ENCODE measurements at places on chromosomes 2 and 18.

DNA sequence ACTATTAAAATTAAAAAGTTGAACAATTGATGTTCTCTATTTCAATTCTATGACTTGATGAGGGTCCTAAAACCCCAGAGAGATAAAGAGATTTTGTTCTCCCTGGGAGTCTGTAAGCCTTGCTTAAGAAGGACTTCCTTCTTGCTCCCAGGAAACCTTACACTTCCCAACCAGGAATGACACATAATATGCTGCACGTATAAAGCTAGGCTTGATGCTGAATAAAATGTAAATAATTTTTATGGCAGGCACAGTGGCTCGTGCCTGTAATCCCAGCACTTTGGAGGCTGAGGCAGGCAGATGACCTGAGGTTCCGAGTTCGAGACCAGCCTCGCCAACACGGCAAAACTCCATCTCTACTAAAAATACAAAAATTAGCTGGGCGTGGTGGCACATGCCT lies 27.8 kb downstream of the SPIRE1 start:
- no peak for DNase-seq

GRCh38 chr18:79875531-79875919 lies 75.9 kb downstream of the SLC66A2 start:
- DNase-seq = no peak

DNA sequence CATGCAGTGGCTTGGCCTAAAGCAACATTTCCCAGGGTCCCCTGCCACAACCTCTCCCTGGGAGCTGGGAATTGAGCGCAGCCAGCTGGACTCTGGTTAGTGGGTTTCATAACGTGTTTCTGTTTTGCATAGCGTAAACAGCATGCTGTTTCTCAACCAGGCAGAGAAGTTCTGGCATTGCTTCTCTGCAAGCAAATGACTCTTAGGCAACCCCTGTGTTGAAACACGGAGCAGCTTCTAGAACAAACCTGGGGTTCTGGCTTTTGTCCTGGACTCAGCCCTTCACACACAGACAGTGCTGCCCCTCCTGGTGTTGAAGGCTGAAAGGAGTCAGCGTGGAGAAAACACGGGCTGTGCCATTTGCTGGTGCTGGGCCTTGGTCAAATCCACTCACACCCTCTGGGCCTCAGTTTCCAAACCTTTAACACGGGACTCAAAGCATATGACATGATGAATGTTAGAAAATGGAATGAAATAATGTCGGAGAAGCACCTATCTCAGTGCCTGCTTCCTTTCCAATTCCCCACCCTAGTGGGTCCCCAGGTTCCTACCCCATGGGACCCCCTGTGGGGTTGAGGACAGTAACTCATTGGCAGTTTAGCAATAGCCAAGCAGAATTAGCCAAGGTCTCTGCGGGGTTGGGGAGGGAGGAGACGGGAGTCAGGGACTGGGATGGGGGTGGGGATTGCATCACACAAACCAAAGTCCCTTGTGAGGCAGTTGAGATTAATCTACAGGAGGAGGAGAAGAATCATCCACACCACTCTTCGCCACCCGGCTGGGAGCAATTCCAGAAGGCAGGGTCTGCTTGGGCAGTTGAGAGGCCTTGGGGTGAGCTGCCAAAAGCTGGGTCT lies 30.2 kb upstream of the IL1R2 start:
- peak; percentile 49 for DNase-seq

GRCh38 chr2:85255813-85256594 lies 71.8 kb downstream of the TGOLN2 start:
- DNase-seq = no peak

GRCh38 chr2:761384-761783 lies 84.2 kb upstream of the TMEM18 start:
- DNase-seq = no peak

All from hippocampal formation (tissue), 2 donors.